ENCODE measurements at places on chromosomes 3 and 15.

- no peak for DNase-seq
Observed at GRCh38 chr15:49435174-49435573, 12.1 kb downstream of the FGF7 start.

DNA sequence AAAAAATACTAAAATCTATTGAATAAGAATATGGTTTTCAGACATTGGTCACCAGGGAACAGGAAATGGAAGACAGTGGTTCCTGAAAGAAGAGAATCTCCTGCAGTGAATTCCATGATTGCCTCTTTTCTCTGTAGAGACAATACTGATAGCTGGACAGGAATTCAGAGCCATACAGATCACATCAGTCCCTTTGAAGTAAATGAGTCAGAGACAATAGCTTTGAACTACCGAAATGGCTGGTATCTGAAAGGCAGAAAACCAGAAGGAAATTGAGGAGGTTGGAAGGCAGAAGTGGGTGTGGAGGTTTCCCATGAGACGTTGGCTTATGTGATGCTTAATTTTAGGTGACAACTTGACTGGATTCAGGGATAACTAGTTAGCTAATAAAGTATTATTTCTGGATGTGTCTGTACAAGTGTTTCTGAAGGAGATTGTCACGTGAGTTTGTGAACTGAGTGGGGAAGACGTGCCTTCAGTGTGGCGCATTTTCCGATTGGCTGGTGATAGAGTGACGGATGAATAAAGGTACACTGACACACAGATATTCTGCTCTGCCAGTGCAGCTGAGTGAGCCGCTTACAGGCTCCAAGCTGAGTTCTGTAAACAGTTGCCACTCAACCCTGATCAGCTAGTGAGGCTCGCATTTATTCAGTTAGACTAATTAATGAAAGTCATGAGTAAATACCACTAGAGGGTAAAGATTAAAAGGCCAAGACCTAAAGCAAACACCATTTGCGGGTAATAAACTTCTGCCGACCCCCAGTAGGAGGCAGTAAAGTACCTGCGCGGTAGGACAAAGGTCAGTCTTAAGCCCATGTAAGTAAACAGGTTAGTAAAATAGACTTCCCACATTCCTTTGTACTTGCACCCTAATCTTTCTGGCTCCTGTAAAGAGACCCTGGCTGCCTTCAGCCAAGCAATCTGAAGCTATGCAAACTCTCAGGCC is 1298.6 kb downstream of the SI start:
- no peak for DNase-seq

DNA sequence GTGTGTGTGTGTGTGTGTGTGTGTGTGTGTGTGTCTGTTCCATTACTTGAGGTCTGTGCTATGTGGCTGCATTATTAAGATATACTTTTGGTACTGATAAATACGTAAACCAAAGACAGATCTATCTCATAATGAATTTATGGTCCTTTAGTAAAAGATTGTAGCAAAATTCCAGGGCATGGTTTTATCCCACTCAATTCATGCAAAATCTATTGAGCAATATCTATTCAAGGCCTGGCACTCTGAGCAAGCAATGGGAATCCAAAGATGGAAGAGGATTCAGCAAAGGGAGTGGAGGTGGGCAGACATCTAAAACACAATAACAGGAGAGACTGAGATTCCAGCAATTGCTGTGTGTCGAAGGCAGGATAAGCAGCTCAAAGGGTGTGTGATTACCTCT is 86.8 kb downstream of the RFTN1 start:
- DNase-seq: no peak

GRCh38 chr15:76951220-76951619 is 19.7 kb downstream of the RCN2 start:
- no peak for DNase-seq

GRCh38 chr3:197590313-197590962 is 34.7 kb upstream of the BDH1 start:
- no peak for DNase-seq

DNA sequence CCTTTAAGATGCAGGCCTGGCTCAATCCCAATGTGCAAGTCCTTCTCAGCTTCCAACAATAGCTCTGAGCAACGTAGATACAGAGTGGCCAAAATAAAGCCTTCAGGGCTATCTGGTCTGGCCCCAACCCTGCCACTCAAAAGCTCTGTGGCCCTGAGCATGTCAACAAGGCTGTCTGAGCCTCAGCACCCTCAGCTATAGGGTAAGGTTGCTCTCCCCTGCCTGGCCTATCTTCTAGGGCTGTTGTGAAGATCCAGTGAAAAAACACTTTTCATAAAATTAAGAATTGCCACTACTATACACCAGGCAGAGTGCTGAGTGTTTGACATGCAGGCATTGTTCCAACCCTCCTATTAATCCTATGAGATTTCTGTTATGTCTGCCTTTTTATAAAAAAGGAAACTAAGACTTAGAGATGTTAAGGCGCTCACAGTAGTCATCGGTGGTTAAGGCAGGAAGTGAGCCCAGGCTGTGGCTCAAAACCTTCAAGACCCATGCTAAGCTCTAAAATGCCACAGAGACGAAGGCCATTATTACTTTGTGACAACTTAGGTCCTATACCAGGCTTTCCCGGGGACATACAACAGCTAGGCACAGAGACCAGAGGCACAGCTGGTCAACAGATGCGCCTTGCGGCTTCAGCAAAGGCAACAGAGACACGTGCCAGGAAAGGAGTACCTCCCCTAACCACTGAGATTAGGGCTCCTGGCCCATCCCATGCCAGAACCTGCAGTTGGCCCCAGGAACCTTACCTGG is 5.1 kb downstream of the POLG start:
- DNase-seq: no peak
